ENCODE measurements at places on chromosomes 7 and 10.
A peak's percentile ranks its signal among the peaks of the same experiment; 100 is the strongest.

DNA sequence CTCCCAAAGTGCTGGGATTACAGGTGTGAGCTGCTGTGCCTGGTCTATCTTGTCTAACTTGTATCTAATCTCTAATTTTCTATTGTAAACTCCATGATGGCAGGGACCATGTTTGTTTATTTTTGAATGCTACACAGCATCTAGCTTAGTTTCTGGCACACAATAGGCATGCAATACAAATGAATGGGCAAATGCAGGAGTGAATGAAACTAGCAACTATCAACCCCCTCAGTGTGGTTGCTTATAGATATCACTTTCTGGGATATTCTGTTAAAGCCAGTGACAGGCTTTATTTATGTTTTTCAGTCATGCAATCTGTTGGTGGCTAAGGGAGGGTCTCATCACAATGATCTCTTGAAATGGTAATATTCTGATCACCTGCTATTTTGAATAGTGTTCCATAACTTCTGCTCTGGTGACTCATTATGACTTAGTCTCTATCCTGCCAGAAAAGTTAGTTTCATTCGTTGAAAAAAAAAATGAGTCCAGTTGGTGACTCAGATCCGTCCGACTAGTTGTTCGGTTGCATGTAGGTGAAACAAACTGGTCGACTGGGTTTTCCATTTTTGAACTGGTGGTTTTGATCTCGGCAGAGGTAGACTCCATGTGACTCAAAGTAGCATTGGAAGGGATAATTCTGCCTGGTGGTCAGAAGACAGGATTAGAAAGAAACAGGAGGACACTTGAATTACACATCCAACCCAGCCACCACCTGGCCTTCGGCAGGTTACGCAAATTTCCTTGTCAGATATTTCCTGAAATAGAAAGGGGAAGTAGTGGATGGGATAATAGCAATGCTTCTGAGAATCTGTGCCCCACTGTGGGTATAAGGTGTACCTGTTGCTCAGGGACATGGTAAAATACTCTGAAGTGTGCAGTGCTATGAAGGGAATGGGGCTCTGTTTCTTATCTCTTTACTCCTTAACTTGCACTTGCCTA lies 76.8 kb downstream of the GATA3 start:
- DNase-seq = peak; percentile 18

DNA sequence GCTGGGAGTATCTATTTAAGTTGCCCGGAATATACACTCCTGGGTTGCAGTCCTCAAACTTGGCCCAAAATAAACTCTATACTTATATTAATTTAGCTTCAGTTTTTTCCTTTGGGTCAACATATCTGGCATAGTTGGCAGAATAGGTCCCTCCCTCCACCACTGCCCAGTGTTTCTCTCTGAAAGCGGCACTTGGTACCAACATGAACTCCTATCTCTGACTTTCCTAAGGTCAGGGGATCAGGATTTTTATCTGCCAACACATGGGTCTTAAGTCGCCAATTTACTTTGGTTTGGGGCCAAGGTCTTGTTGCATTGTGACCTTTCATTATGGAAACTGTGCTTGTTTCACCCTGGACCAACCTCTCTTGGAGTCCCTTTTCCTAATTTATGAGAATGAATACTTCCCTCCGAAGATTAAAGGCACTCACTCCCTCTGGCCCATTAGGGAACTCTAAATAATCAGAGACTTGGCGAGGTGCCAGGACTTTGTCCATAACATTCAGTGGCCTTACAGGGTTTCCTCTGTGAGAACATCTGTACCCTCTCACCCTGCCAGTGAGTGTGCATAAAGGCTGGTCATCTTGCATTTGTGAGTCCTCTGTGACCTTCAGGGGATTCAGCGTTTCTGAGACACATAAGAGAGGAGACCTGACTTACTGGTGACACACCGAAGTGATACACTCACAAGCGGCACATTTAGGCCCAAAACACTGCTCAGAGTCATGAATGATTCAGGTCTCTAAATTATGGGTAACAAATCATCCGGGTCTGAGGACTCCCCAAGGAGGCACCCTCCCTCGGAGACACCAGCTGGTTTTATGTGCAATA lies 19.7 kb upstream of the FKBP9 start:
- DNase-seq = no peak

- DNase-seq = no peak
Measured at GRCh38 chr10:121792198-121792597, 135.6 kb downstream of the ATE1 start.

DNA sequence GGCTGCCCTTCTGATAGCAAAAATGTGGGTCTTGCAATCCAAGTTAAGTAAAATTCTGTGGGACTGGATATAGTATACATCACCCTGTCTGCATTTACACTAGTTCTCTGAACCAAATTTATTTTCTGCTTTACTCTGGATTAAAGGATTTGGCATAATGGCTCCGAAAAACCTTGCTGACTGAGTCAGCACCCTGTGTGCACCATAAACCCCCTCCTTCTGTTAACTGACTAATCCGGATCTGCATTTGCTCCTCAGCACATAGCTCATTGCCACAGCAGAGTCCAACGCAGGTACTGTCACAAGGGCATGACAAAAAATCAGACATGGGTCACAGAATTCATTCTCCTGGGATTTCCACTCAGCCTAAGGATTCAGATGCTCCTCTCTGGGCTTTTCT lies 1.3 kb downstream of the OR2A5 start:
- DNase-seq = no peak

GRCh38 chr7:119344466-119344865 lies 928.5 kb upstream of the KCND2 start:
- DNase-seq = no peak

DNA sequence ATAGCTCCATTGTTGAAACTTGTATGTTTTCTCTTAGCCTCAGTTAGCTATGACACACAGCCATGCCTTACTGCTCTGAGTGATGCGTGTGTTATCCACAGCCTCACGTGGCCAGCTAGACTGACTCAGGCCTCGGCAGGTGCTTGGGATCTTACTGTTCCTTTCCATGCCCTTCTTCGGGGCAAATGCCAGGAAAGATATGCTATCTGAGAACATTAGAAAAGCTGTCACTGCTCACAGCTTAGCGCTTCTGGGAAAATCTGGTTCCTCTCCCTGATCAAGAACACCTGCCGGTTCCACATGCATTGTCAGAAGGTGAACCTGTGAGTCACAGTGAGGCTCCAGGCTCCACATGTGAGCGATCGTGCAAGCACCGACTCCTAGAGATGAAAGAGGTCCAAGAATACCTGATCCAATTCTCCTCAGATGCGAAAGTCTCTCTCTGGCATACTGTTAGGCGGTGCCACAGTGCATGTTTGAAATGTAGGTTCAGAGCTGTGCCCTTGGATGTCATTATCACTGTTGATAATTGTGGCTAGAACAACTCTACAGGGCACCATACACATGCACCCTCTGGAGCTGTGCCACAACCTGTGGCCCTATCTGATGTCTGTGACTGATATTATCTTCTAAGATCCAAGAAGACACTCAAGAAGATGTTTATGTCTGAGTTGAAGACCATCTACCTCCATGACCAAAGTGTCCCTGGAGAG lies 247.8 kb upstream of the IGFBP3 start:
- DNase-seq = no peak

GRCh38 chr10:42776681-42777080 lies 5.9 kb upstream of the BMS1 start:
- no peak for DNase-seq

- no peak for DNase-seq
Measured at GRCh38 chr7:91811236-91811635, 69.3 kb downstream of the MTERF1 start.

GRCh38 chr7:96679886-96680285 lies 29.8 kb downstream of the SEM1 start:
- no peak for DNase-seq

DNA sequence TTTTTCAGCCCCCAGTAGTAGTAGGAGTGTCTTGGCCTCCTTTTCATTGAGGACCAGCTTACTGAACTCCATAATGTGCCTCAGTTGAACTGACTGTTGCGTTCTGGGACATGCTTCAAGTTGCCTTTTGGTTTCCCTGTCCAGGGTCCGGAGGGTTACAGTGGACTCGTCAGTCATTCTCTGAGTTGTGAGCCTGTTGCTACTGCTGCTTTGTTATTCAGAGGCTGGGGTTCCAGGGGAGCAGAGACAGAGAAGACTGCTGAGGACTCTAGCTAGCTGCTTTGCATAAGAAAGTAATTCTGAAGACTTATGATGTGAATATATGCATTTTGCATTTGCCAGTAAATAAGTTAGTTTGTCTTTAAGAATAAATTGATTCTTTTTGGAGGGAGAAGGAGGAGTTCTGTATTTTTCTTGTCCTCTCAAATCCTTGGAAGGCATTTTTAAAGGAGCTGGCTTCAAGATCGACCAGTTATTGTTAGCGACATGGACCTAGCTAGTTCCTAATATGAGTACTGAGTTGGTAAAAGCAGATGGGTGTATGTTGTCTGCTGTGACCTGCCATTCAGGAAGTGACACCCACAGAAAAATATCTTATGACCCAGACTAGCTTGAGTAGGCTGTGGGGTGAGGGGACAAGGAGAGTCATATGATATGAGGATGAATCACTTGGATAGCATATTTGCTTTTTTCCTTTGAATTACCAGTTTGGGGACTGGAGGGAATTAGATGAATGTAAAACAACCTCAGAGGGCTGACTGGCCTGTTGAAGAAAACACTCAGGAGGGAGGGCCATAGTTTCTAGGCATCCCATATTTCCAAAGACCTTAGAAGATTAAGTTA lies 8.3 kb downstream of the PI4K2A start:
- DNase-seq = peak; percentile 95

DNA sequence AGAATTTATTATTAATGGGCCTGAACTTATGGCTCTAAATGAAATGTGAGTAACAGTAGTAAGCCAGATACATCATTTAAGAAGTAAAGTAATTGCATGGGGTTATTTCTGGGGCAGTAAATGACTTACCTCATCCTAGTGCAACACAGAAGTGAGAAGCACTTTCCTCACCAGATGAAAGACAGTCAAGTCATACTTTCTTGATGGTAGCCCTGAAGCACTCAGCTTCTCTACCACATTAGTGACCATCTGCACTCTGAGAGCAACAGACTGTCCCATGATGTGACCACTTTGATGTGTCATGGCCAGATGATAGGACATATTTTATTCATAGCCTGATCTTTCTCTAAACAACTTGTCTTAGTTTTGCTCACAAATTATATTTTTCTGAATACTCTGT lies 369.5 kb upstream of the PHF14 start:
- no peak for DNase-seq

GRCh38 chr10:94607111-94607510 lies 61.5 kb downstream of the HELLS start:
- no peak for DNase-seq

DNA sequence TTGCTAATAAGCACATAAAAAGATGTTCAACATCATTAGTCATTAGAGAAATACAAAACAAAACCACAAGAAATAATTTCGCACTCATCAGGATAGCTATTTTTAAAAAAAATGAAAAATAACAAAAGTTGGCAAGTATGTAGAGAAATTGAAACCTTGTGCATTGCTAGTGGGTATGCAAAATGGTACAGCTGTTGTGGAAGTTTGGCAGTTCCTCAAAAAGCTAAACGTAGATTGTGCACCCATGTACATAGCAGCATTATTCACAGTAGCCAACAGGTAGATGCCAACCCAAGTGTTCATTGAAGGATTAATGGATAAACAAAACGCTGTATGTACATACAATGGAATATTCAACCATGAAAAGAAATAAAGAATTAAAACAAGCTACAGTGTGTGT lies 35.3 kb upstream of the STARD3NL start:
- no peak for DNase-seq

GRCh38 chr10:11866199-11866925 lies 43.2 kb downstream of the PROSER2 start:
- DNase-seq = no peak

DNA sequence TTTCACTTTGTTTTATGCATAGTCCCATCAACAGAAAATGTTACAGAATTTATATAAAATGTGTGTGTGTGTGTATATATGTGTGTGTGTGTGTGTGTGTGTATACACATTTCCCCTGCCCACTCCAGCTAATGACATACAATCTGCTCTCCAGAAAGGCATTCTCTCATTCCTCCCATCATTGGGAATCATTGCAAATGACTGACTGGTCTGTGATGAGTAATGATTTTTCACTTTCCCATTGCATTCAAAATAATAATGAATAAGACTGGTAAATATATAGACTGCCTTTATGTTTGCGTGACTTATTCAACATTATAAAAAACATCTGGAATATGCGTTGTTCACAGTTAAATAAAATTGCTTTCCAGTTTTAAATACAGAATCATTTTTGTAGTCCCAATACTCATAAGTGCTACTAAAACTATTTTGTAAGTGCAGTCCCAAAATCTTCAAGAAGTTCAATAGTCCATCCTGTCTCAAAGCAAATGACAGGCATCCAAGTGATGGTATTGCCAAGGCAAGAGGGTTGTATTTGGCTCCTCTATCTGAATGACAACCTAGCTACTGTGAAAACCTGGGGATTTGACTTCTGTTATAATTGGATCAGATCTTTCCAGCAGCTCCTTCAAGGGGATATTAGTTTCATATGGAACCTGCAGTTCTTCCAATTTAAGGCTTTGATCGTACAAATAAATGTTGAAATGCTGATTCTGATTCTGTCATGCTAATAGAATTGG lies 150.9 kb downstream of the POLR1F start:
- no peak for DNase-seq

DNA sequence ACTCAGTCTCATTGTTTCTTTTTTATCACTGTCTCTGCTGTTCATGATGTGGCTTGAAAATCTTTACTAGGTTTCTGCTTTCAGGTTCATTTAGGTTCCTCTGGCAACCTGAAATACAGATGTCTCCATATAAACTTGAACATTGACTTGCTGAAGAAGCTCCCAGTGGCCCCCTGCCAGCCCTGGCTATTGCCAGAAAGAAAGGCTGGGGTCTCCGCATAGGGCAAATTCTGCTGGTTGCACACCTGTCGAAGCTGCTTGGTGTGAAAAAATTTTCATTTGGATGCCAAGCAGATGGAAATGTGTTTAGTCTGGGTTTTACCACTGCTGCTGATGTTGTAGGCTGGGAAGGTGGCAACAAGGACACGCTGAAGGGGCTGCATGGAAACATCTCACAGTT lies 826.7 kb upstream of the GHITM start:
- no peak for DNase-seq

DNA sequence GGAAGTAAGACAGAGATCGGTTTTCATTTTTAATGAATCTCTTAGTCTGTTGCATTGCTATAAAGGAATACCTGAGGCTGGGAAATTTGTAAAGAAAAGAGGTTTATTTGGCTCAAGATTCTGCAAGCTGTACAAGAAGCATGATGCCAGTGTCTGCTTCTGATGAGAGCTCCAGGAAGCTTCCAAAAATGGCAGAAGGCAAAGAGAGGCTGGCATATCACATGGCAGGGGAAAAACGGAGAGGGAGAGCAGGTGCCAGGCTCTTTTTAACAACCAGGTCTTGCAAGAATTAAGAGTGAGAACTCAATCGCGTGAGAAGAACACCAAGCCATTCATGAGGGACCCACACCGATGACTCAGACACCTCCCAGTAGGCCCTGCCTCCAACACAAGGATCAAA lies 125.0 kb upstream of the THSD7A start:
- no peak for DNase-seq

- no peak for DNase-seq
Measured at GRCh38 chr10:67788028-67788886, 49.7 kb downstream of the DNAJC12 start.

- DNase-seq = no peak
Measured at GRCh38 chr10:127690176-127690835, 46.7 kb upstream of the FOXI2 start.

GRCh38 chr10:119270762-119271366 lies 63.5 kb downstream of the GRK5 start:
- no peak for DNase-seq

- DNase-seq = no peak
Measured at GRCh38 chr7:105047932-105048331, 33.9 kb downstream of the KMT2E start.

GRCh38 chr10:15035385-15036301 lies 8.1 kb upstream of the OLAH start:
- DNase-seq = no peak
